ENCODE measurements at places on chromosomes 2 and 18.

- no peak for DNase-seq
Measured at GRCh38 chr2:51218047-51218446, 186.1 kb upstream of the NRXN1 start.

DNA sequence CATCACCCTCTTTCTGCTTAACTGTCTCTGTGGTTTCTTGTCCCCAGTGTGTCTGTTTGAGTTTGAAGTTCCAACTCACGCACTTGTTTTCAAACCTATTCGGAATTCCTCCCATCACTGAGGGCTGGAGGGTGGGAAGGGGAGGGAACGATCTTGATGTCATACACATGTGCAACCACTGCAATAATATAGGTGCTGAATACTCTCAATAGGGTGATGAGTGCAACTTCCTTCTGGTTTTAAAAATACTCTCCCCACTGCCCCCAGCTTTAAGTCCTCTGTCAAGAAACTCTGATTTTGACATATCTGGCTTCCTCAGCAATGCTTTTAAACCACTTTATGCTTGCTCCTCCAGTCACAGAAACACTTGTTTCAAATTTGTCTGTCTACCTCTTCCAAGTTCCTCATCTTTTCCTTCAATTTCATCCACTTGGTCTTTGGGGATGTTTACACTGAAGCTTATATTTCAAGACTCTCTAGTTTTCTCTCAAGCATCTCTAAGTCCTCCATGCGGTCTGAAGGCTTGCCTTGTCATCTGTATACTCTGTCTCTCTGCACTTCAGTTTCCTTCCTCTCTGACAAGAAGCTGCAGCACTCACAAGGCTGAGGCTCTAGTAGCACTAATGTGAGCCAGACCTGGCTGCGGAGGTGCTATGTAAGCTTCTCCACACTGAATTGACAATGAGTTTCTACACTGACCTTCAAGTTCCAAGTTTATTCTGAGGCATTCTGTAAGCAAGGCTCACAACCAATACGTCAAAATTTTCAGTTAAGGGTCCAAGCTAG, 422.3 kb downstream of the ZEB2 start:
- no peak for DNase-seq

- no peak for DNase-seq
Measured at GRCh38 chr2:205273627-205274026, 408.7 kb upstream of the NRP2 start.

GRCh38 chr2:54546923-54547720, 91.0 kb downstream of the SPTBN1 start:
- no peak for DNase-seq

GRCh38 chr2:223086370-223086981, 34.5 kb downstream of the KCNE4 start:
- DNase-seq: no peak

DNA sequence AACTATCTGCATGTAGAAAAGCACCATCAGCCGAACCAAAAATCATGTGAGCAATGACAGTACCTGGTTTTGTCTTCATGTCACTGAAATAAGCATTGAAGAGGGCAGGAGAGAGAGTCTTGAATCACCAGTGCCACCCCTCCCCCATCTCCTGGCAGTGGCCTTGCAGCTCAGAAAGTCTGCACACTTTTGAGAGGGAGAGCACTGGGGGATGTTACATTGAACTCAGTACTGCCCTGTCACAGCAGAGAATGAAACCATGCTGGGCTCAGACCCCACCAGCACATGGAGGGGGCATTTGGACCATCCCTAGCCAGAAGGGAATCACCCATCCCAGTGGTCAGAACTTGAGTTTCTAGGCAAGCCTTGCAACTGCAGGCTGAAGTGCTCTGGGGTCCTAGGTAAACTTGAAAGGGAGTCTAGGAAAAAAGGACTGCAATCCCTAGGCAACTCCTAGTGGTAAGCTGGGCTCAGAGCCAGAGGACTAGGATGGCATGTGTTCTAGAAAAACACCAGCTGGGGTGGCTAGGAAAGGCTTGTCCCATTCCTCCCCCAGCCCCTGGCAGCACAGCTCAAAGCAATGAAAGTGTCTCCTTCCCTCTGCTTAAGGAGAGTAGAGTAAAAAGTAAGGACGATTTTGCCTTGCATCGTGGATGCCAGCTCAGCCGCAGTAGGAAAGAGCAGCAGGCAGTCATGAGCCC, 259.9 kb upstream of the MYT1L start:
- no peak for DNase-seq

Measured in CD4-positive, alpha-beta T cell treated with Interleukin-12 subunit alpha and Interleukin-12 subunit beta, for 1 hour (primary cell).